ENCODE measurements at places on chromosomes 4 and X.

DNA sequence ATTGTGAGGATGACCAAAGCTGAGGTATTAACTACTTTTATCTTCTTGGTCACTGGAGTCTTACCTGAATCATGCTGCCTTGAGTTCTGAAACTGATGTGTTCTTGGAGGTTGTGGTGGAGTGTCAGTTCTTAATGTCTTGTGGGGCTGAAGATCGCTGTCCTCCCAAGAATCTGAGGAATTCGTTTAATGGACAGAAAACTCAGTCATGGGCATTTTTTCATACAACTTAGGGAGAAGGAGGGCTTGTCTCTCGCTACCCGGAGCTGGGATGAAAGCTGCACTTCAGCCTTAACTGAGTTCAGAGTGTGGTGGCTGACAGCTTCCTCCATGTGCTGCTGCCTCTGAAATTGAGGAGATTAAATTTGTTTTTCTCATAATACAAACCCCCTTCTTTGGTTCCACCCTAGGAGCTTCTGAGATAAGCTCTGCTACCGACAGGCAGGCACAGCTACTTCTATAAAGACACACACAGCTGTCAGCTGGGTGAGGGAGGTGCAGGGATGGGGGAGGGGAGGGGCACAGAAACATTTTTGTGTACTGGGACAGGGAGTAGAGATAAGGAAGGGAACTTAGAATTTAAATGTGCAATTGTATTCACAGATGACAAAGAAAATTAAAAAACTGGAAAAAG lies 30.8 kb downstream of the RBBP7 start:
- DNase-seq, result no peak

DNA sequence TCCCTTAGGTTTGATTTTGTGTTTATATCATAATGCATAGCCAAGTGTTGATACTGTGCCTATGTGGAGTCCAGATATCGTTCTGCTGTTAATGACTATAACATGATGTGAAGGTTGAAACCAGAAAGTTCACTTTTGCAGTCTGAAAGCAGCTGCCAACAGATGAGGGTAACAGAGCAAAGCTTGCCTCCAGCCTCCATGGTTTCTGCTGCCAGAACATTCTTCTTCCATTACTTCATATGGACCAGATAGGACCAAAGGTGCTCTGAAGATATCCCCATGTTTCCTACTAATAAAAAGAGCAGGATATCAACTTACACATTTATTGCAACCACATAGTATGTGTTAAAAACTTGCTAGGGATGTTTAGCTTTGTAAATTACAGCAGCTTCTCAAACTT lies 394.1 kb downstream of the SPRY1 start:
- no peak for DNase-seq

DNA sequence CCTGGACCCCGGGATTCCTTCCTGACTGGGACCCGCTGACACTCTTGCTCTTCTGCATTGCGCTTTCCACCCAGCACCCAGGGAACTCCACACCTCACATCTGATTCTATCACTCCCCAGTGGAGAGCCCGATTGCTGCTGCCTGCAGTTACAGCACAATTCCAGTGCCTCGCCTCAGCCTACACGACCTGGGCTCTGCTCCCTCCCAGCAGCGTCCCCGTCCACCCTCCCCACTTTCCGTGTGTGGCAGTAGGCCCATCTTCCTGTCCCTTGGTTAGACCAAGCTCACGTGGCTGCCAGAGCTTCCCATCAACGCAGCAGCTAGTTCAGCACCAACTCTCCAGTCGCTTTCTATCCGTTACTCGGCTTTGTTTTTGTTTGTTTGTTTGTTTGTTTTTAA lies 66.6 kb upstream of the SORBS2 start:
- no peak for DNase-seq

- DNase-seq, result no peak
Observed at GRCh38 chr4:155497306-155497705, 120.5 kb upstream of the MAP9 start.

DNA sequence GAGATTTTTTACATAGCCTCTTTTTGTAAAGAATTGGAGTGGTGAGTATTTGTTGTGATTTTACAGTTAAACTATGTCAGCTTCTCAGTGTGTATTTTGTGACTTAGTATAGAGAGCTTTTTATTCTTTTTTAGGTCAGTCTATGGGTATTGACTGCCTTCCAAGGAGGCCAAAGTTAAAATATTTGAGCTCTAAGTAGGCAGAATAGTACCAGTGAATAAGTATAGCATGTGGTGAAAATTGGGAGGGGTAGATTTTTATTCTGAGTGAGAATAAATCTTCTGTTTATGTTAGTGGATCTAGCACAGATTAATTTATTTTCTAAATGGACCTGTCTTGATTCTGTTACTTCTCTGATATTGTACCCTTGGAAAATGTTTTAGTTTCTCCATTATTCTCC lies 37.5 kb downstream of the HERC3 start:
- no peak for DNase-seq

GRCh38 chr4:184163813-184164212 lies 53.9 kb downstream of the ENPP6 start:
- no peak for DNase-seq

Measured in activated CD4-positive, CD25-positive, alpha-beta regulatory T cell (primary cell).